ENCODE measurements at places on chromosomes 12 and 14.

DNA sequence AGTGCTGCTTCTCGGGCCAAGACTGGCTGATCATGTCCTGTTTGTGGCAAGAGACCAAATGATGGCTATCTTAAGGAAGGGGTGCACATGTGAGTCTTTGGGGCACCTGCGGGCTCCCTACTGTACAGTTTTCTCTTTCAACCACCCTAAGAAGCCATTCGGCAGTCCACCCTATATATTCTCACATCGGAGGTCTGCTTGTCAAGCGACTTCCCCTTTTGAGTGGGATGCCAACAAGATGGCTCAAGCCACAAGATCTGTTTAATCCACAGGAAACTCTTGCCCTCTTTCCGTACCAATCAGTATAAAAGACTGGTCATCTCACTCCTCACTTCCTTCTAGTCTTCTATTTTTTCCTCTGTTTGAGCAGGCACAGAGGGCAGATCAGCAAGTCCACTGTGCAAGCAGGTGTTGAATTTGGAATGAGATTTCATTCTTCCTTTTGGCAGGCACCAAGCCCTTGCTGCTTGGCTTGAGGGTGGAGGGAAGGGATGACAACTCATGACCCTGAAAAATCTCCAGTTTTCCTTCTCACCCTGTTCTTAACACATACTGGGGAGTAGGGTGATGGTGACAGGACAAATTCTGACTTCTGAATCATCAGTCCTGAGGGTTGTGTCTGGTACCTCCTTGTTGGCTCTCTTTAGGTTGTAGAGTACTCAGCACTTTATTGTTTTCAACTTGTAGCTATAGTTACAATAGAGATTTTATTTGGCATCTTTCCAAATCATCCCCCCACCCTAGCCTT, 17.6 kb downstream of the LACRT start:
- DNase-seq: no peak

DNA sequence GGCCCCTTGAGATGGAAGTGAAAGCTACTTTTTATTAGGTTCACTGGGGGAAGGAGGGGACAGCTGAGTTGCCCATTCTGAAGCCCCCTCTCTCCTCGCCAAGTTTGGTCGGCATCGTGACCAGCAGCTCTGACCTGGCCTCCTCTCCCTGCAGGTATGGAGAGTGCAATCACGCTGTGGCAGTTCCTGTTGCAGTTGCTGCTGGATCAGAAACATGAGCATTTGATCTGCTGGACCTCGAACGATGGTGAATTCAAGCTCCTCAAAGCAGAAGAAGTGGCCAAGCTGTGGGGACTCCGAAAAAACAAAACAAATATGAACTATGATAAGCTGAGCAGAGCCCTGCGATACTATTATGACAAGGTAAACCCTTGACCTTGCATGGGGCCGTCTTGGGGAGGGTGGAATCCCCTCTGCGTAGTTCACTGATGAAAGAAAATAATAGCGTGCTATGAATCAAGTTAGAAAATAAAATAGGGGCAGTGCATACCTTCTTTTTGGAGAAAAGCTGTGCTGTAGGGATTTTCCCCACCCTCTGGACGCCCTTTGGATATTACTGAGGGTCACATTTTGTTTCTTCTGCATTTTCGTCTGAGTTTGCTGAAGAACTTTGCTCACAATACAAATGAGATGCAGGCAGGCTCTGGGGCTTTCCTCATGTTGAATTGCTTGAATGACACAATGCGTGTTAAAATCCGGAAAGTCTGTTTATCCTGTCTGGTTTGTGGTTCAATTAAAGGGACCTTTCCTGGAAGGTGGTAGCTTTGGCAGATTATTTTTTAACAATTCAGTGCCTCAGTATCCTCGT, 29.4 kb downstream of the ELK3 start:
- DNase-seq: no peak

DNA sequence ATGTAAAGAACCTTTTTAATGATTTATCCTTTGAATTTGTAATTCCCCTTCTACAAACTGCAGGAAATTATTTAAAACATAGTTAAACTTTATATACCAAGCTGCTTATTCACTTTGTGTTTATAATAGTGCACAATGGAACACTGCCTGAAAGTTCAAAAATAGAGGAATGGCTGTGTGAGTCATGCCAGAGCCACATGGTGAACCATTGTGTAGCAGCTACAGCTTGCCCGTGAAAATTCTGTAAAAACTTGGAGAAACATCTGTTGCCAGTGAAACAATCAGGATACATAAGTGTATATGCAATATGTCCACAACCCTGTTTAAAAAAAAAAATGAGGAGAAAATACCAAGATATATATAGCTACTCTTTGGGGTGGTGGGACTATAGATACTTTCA, 59.5 kb downstream of the VEZT start:
- DNase-seq: no peak

GRCh38 chr14:95245334-95245733, 74.4 kb downstream of the CLMN start:
- no peak for DNase-seq

DNA sequence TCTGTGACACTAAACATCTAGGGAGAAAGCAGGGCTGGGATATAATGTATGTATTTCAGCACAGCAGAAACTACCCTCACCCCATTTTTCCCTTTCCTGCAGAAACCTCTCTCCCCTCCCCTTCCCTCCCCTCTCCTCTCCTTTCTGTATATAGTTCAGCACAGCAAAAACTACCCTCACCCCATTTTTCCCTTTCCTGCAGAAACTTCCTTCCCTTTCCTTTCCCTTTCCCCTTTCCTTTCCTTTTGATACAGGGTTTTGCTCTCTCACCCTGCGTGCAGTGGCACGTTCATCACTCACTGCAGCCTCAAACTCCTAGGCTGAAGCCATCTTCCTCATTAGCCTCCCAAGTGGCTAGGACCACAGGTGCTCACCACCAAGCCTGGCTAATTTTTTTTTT, 2.1 kb downstream of the PMEL start:
- DNase-seq: no peak

GRCh38 chr14:77498120-77498979, at the start of gene ISM2:
Gene ISM2 (minus strand): TSS chr14:77498816. CDS start chr14:77498793, 23 bp downstream.
- no peak for DNase-seq

GRCh38 chr12:14833952-14834351, 9.4 kb downstream of the ART4 start:
- DNase-seq: no peak

DNA sequence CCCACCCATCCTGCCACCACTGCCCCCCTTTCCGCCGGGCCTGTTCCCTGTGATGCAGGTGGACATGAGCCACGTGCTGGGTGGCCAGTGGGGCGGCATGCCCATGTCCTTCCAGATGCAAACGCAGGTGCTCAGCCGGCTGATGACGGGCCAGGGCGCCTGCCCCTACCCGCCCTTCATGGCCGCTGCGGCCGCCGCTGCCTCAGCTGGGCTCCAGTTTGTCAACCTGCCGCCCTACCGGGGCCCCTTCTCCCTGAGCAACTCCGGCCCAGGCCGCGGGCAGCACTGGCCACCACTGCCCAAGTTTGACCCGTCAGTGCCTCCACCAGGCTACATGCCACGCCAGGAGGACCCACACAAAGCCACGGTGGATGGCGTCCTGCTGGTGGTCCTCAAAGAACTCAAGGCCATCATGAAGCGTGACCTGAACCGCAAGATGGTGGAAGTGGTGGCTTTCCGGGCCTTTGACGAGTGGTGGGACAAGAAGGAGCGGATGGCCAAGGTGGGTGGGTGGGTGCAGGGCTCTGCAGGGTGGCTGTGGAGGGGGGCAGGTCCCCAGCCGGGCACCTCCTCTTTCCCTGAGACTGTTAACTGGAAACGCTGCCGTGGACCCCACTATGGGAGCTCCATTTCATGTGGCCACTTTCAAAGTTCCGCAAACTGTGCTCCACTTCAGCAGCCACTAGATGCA, 10.8 kb downstream of the SETD1B start:
- DNase-seq: no peak

GRCh38 chr14:63993992-63994391, 141.2 kb downstream of the SYNE2 start:
- DNase-seq: no peak

DNA sequence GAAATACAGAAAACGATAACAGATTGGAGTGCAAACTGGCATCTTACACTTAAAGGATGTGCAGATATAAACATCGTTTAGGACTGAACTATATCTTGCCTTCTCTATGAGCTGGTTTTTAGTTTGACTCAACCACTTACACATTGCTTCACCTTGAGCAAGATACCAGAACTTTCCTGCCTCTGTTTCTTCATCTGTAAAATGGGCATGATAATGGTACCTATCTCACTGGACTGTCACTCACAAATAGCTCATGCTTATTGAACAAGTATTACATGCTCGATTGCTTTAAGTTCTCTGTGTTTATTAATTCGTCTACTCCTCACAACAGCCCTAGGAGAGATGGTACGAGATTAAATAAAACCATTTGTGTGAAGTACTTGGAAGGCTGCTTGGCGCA, 7.7 kb downstream of the FZD10 start:
- no peak for DNase-seq

- no peak for DNase-seq
Observed at GRCh38 chr12:89333564-89334252, 18.6 kb downstream of the DUSP6 start.

DNA sequence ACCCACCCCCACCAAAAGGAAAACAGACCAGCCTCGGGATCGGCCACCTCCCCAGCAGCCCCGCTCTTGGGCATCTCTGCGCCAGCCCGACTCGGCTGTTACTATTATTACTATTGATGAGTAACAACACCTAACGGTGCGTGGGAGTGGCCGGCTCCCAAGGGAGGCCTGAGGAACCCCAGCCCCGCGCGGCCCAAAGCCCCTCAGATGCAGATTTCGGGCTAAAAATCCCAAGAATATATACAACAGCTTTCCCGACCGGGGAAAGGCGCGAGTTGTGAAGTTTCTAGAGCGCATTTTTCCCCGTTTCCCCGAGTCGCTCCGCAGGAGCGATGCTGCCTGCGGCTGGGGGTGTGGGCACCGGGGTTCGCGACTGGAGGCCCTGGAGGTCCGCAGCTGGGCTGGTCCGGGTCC, 565 bp downstream of the NT5DC3 start:
- no peak for DNase-seq

DNA sequence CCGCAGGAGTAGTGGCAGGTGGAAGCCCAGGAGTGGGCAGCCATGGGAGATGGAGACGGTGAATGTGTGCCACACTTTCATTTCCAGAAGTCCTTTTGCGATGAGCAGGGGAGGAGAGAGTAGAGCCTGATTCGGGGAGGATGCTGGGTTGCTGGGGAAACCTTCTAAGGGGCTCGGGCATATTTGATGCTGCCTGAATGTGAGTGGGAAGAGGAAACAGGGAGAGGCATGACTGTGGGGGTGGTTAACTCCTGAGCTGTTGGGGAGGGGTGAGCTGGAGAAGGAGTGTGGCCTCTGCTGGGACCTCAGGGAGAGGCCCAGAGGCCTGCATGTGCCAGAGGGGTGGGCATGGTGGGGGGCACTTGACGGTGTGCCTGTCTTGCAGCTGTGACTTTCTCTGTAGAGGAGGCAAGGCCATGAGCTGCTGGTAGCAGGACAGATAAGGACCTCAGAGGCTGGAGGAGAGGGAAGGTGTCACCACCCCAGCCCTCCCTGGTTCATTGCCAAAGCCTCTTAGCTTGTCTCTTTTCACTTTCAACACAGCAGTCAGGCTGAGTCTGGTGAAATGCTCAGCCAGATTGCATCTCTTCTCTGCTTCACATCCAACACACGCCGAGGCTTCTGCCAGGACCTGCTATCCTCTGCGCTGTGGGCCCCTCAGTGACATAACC, 11.4 kb downstream of the GLT1D1 start:
- DNase-seq: no peak

DNA sequence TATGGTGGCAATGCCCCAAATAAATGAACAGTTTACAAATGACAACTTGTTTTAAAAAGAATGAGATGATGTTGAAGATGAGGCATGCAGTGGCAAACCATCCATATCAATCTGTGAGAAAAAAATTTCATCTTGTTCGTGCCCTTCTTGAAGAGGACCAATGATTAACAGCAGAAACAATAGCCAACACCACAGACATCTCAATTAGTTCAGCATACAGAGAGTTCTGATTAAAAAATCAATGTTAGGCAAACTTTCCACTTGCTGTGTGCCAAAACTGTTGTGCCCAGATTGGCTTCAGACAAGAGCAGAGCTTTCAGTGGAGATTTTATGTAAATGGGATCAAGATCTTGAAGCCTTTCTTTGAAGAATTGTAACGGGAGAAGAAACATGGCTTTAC, 329.9 kb downstream of the BMP4 start:
- no peak for DNase-seq

GRCh38 chr14:76428611-76429010, 52.7 kb downstream of the ESRRB start:
- no peak for DNase-seq

GRCh38 chr14:100608064-100608463, 20.8 kb upstream of the BEGAIN start:
- no peak for DNase-seq

DNA sequence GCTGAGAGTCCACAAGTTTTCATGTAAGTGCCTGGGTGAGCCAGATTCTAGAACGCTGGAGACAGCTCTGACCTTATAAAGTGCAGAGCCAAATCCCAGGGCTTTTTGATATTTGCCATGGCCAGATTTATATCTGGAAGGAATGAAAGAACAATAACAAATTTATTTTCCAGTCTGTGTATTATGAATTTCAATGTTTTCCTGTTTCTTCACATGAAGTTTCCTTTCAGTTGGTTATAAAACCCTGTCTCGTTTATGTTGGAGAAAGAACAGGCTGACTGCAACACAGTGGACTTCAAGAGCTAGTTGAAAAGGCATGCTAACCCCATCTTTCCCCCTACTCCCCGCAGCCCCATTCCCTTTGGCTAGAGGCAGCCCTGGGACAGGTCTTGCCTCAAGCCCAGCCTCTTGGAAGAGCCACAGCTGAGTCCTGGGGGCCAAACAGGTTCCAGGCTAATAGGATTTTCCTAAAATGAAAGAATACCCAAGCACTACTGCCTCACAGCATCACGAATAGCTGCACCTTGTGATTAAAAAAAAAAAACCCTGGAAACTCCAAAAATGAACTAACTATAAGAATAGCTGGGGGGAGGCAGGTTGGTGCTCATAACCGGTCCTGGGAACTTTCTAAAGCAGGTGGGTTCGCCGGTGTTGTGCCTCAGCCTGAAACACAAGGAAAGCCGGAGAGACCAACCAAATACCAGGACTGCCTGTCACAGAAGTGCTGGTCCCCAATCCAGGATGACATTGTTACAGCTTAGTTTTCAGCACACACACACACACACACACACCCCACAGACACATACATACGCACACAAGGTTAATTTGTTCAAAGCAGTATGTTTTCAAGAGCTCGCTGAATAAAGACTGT, 1.5 kb downstream of the FBLN5 start:
- no peak for DNase-seq

DNA sequence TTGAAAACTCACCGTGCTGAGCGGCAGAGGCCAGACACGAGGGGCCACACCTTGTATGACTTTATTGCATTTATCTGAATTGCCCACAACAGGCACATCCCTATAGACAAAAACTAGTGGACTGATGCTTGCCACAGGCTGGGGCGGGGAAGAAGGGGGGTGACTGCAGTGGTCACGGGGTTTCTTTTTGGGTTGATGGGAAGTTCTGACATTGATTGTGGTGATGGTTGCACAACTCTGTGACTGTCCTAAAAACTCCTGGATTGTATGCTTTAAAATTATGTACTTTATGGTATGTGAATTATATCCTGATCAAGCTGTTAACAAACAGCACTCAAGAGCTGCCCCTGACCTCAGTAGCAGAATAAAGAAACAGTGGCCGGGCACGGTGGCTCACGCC, 25.7 kb downstream of the DHX37 start:
- DNase-seq: no peak
